Kasumi-1 (cell line): ENCODE measurements at places on chromosomes 7 and 10.

- DNase-seq = no peak
These were observed 82.9 kb upstream of the OGDHL start for GRCh38 chr10:49844775-49845595.

DNA sequence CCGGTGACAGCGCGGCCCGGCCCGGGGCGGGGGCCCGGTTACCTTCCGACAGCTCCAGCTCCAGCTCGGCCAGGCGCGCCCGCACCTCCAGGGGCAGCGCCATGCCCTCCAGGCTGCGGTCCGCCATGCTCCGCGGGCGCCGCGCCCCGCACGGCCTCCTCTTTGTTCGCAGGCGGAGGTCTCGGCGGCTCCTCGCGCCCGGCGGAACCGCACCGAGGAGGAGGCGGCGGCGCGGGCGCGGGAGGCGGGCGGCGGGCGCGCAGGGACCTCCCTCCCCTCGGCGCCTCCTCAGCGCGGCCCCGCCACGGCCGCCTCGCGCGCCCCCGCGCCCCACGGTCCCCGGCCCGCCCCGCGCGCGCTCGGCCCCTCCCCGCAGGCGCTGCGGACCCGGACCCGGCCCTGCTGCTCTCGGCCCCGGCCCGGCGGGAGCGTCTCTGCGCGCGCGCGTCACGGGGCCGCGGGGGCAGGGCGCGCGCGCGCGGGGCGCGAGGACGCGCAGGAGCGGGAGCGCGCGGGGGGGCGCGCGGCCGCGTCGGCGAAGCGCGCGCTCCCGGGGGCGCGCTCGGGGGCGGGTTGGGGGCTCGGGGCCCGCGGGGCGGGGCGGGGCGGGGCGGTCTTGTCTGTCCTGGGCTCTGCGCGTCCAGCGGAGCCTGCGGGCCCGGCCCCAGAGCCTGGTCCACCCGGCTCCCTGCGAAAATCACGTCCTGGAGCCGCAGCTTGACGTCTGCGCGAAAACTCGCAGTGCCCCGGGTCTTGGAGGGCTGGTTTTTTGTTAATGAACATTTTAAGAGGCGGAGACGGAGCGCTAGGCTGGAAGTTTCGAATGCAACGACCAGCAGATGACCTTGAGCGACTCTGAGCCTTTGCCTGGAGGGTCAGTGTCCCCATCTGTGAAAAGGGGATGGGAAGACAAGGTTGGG lies at the start of gene DIP2C:
Gene DIP2C (minus strand): TSS at position 217 of the 920 bp plus-strand sequence. CDS start 90 bp downstream, at position 127.
- no peak for DNase-seq

DNA sequence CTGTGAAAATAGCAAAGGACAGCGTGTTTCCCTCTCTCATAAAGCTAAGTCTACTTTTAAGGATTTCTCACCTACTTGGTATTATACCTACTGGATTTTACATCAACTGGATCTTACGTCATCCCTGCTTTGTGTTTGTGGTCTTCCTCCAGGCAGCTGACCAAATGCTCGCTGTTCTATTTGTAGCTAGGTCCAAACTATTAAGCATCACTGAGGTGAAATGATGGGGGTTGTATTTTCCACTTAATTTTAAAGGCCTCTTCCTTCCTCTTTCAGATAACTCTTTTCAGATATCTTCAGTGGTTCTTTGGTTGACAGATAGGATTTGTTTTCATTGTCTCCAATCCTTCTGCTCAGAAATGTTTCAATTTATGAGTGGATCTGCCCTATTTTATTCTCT lies 169.7 kb downstream of the RNLS start:
- peak; percentile 28 for DNase-seq

- DNase-seq = no peak
These were observed 36.3 kb downstream of the GPR22 start for GRCh38 chr7:107505997-107506673.

DNA sequence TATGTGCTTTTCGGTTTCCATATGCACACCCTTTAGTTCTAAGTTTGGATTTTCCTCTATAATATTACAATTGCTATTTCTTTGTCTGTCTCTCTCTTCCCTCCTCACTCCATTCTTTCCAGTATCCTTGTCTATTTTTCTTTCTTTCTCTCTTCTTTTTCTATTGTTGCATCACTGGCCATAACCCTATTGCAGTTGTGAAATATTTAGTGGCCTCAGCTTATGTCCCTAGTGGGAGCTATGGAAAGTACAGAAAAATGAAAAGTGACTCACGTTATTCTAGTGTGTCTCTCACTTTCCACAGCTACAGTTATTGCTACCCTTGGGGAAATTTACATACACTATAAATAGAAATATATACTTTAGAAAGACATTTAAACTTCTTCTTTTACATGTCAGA lies 59.1 kb downstream of the CNTNAP2 start:
- DNase-seq = no peak

DNA sequence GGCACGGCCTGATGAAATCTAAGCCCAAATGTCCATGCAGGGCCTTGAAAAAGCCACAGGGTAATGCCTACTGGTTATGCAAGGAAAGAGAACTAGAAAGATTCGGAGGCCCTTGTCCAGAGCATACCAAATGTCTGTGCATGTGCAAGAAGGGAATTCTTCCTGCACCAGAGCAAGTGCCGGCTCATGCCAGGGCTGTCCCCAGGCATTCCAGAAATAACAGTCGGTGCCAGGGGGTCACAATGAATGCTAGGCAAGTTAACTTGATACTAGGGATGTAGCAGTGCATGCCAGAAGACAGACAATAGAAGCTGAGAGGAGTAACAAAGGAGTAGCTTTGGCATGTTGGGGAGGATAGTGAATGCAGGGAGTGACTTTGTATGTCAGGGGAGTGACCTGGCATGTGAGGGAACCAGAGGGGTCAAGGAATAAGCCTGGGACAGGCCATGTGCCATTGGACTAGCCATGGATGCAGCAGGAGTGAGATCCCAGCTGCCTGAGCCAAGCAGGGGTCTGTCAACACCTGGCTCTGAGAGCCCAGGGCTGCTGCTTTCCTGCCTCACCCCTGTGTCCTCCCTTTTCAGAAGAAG lies 119.5 kb upstream of the UNC5B start:
- DNase-seq = no peak

DNA sequence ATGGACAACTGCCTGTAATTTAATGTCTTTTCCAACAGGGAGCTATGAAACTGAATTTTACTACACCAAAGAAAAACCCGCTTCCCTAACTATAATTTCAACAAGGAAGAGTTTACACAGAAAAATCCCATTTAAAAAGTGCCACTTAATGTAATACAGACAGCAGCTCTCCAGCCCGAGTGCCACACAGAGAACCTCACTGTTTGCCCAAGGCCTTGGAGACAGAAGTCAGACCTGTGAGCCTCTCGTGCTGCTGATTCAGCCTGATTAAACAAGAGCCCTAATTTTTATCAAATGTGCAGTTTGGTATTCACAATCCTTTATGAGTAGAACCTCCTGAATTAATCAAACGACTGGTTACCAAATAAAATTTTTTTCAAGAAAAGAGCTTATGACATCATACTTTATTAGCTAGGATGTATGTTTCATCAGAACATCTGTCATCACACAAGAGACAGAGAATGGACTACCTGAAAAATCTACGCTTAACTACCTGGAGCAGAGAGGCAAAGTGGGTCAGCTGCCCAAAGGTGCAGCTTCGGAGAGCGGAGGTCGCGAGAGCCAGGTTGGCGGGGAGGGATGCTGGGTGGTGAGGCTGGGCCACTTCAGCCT lies 543.6 kb downstream of the SDK1 start:
- no peak for DNase-seq

- peak; percentile 52 for DNase-seq
These were observed 21.4 kb downstream of the SLF2 start for GRCh38 chr10:100934084-100934659.

DNA sequence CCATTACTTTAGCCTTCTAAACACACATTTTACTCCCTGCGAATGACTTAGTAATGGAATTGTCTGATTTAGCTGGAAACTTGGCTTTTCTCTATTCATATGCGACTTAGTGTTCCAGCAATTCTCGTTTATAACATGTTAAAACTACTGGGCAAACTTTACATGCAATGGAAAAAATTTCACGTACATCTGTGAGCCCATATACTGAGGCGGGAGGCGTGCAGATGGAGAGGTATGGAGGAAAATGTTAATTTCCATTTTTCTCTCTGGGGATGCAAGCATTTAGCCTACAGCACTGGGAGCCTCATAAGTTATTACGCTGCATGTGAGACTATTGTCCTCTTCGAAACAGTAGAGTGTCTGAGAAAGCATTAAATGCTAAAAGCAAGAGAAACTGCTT lies 591.5 kb upstream of the ANKRD30A start:
- DNase-seq = no peak

DNA sequence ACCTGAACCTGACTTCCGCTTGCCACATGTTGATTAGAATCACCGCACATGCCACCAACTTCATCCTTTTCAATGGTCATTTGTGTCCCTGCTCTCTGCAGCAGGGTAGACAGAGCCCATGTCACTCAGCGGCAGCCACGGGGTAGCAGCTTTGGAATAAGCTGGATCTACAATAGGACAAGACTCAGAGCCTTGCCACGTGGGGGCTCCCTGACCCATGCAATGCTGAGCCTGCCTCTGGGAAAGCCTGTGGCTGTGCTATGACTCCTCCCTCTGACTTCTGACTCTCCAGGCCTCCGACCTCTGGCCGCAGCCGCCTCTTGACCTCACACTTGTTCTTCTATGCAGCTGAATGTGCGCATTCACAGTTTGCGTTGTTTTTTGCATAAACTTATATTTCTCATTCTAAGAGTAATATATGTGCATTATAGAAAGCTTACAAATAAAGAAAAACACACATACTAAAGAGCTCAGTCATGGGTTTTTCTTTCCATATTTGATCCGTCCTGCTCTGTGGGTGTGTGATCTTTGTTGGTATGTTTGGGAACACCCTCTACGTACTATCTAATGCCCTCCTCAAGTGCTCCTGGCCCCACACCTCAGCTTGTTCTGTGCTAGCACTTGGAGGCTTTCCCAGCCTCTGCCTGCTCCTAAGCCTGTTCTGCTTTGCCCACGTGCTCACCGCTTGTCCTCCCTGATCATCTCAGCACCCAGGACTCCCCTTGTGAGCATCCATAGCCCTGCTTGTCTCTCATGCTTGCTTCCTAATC lies 198.0 kb upstream of the MKI67 start:
- no peak for DNase-seq

DNA sequence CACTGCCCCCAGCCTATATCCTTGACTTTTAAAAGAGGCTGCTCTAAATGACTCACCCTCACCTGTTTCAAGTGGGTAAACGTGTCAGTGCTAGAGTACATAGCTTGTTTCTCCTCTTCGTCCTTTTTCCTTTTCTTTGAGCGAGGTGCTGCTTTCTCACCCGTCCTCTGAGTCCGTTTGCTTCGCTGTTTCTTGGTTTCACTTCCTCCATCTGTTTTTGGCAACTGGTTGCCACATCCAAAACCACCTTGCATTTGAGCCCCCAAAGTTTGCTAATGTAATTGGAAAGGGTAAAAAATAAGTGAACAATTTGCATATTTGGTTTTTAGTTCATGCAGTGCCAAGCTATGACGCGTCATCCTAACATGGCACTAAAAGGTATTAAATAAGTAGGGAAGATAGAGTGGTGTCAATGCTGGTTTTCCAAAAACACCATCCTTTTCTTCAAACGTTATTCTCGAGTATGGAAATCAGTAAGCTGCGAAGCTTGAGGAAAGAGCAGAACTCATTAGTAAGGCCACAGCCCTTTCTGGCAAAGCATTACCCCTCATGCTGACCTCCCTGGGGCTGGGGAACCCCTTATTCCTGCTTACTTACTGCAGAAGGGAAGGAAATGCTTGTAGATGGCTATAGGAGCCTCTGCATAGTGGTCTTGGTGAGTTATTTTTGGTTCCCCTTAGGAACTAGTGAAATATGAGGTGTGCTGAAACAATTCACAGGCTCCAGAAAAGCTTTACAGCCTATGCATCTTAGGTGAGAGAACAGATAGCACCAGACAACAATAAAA lies 133.5 kb downstream of the GALNT11 start:
- DNase-seq = peak; percentile 9

GRCh38 chr7:81482600-81483186 lies 287.2 kb downstream of the HGF start:
- peak; percentile 83 for DNase-seq

GRCh38 chr10:60459701-60460457 lies 70.2 kb upstream of the ANK3 start:
- DNase-seq = peak; percentile 16

DNA sequence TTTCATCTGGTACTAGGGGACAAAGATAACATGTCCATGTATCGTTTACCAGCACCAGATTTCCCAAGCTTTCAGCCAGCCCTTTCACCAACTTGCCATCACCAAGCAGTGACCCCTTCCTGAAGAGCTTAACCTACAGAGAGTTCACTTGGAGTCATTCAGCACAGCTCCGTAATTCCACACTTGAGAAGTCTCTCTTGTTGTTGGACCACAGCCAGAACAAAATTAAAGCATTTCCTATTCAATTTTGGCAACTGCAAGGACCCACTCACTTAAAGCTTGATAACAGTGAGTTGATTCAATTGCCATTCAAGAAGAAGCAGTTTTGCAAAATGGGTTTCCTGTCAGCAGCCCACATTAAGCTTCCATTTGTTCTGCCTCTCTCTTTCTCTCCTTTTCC lies 88.5 kb upstream of the LRRTM3 start:
- DNase-seq = no peak

DNA sequence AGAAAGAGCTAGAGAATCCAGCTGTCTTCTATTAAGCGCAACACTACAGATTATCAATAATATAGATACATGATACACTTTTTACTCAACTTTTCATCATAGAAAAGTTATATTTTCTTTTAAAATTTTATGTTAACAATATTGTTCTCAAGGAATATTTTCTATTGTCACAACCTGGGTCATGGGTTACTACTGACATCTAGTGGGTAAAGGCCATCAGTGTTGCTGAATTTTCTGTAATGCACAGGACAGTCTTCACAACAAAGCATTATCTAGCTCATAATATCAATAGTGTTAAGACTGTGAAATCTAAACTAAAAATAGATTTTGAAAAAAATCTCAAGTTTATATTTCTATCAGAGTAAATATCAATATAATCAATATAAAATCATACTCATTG lies 209.8 kb downstream of the ZNF33B start:
- peak; percentile 57 for DNase-seq

DNA sequence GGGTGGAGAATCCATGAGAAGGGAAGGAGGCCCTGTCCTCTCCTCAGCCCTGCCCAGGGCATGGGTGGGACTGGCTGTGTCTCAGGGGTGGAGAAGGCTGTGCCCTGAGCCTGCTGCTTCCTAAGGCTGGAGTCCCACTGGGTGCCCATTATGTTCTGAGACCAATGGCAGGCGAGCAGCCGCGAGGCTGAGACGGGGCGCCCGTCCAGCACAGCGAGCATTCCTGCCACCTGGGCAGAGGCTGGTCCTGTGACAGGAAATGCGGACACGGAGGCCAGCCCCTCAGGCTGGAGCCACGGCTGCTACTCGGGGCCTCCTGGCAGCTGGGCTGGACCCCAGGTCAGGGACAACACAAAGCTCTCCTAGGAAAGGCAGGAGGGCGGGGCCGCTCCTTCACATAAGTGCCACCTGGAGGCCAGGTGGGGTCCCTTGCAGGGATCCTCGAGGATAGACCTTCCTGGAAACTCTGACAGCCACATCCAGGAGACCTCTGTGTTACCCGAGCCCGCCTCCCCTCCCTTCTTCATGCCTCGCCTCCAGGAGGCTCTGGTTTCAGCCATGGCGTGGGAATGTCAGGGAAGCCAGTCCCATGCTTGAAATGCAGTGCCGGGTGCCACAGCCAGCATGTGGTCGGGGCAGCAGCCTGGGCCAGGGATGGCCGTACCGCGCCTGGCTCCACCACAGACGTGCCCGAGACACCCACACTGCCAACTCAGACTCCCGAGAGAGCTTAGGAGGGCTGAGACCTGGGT lies 173.9 kb downstream of the USP6NL start:
- no peak for DNase-seq
